Stimulated activated CD8-positive, alpha-beta memory T cell treated with anti-CD3 and anti-CD28 coated beads, Interleukin-7, amount 100 ng/mL, for 48 hours (primary cell): ENCODE measurements at places on chromosomes 4 and X.

DNA sequence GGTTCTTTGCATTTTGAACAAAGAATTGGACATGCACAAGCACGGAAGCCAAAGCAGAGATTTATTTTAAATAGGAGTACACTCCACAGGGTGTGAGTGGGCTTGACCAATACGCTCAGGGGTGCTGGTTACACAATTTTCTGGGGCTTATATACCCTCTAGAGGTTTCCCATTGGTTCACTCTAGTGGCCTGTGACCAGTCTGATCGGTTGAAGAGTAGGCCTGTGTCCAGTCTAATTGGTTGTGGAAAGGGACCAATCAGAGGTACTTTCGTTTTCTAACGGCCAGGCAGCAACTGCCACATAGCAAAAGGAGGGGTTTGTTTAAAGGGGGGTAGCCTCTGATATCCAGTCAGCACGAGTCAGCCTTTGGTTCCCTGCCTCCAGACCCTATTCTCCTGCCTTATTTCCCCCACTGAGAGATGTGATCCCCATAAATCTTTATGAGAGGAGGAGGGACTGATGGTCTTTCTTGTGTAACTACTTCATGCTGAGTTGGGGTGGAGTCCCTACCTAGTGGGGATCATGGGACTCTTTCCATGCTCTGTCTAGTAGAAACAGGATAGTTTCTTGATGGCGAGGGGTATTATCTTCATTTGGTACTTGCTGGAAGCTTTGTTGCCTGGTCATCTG, 11.3 kb upstream of the AREG start:
- DNase-seq: no peak

GRCh38 chr4:159706704-159707103, 603.8 kb downstream of the RAPGEF2 start:
- DNase-seq: no peak

DNA sequence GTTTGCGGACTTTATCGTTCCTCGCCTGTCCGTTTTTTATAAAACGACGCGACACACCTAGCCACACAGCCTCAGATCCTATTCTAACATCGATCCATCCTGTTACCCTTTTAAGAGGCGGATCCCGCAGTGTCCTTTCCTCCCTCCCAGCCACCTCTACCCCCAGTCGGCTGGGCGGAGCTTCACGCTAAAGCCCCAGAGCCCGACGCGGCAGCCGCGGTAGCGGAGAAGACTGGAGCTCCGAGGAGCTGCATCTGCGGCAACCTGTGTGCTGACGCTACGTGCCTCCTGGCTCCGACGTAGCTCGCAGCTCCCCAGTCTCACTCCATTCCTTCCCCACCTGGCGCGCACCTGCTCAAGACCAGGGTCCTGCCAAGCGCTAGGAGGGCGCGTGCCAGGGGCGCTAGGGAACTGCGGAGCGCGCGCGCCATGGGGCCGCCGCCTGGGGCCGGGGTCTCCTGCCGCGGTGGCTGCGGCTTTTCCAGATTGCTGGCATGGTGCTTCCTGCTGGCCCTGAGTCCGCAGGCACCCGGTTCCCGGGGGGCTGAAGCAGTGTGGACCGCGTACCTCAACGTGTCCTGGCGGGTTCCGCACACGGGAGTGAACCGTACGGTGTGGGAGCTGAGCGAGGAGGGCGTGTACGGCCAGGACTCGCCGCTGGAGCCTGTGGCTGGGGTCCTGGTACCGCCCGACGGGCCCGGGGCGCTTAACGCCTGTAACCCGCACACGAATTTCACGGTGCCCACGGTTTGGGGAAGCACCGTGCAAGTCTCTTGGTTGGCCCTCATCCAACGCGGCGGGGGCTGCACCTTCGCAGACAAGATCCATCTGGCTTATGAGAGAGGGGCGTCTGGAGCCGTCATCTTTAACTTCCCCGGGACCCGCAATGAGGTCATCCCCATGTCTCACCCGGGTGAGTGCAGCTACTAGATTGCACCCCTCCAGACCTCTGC, at the start of gene RNF128:
Gene RNF128, plus strand, starts transcription at position 217 of the 953 bp plus-strand sequence. Its CDS starts 213 bp downstream, at position 430.
- DNase-seq: no peak

DNA sequence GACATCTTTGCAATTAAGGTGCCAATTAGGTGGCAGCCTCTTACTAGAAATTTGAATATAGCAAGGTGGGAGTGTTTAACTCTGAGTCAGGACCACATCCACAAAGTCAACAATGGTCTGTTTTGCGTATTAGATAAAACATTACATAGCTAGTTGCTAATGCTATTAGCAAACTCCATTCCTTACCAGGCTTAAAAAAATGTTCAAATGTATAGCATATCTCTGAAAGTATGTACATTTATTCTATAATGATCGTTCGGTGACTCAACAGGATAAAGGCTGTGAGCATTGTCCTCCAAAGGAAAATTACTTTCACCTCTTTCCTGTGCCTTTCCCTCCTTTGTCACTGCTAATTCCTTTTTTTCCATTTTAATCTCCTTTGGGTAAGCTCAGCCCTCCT, 74.5 kb downstream of the SYTL5 start:
- DNase-seq: no peak

GRCh38 chr4:170875868-170876267, 786.1 kb upstream of the AADAT start:
- DNase-seq: no peak

GRCh38 chrX:139974471-139974870, 9.2 kb upstream of the CXorf66 start:
- DNase-seq: no peak

DNA sequence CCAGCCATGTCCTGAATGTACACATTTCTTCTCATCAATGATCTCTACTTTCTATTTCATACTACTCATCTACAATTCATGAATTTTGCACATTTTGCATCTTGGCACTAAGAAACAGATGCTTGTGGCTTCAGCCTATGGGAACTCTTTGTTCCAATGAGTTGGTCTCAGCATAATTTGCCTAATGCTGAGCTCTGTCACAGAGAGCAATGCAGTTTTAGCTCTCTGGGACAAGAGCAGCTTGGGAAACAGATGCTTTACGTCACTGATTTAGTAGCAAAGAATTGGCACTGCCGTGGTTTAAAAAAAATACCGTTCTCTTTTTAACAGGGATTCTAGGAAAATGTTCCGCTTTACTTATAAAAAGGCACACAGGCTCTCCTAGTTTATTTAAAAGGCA, 162.4 kb downstream of the WDFY3 start:
- DNase-seq: no peak

DNA sequence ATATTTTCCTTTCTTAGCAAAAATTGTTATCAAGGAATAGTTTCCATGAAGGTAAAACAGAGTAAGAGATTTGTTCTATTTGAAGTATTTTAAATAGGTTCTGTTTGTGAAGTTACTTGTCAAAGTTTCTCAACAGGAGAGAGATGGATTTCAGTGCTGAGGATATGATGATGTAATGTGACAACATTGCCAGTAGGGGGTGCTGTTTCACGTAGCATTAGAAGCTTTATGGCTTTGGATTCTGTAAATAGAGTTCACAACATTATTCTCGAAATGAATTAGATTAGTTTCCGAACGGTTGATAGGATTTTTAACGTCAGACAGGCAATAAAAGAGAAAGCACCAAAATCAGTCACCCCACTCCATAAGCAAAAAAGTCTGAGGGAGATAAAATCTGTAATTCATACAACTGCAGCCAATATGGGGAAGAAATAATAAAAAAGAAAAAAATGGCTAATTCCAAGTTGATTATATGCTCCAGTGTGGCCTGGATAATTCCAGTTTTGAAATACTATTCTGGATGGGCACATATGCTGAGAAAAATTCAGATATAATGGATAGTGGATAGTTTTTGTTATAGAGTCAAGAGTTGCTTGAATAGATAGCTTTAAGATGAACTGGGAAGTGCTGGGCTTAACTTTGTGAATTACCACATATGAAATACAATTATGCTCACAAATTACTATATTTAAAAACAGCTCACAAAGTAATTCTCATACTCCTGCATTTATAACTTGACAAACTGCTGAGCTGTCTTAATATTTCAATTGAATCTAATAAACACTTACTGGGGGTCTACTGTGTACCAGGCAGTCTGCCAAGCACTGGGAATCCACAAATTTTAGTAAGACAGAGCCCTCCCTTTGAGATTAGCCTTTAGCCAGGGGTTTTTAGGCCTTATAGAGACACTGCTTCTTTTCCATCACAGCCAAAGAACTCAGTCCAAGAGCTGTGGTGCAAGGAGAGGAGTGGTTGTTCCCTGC, 109.1 kb downstream of the GPAT3 start:
- no peak for DNase-seq

- DNase-seq: no peak
These were observed 4.9 kb downstream of the CCDC120 start for GRCh38 chrX:49063715-49064114.

DNA sequence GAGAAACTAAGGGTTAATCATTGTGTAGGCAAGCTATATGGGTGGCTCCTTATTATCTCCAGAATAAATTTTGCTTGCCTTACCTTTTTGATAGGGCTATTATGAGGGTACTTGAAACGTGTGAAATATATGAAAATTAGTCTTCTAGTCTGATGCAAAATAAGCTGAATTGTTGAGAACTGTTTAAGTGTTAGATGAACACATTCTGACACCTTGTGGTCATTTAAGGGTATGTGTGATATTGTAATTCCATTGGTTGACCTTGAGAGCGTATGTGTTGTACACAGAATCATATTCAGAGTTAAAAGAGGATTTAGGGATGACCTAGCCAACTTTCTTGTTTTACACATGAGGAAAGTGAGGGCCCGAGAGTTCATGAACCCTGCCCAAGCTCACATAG, 44.6 kb upstream of the LINC00632 start:
- DNase-seq: no peak

GRCh38 chr4:175951794-175952193, 113.8 kb upstream of the WDR17 start:
- DNase-seq: no peak

DNA sequence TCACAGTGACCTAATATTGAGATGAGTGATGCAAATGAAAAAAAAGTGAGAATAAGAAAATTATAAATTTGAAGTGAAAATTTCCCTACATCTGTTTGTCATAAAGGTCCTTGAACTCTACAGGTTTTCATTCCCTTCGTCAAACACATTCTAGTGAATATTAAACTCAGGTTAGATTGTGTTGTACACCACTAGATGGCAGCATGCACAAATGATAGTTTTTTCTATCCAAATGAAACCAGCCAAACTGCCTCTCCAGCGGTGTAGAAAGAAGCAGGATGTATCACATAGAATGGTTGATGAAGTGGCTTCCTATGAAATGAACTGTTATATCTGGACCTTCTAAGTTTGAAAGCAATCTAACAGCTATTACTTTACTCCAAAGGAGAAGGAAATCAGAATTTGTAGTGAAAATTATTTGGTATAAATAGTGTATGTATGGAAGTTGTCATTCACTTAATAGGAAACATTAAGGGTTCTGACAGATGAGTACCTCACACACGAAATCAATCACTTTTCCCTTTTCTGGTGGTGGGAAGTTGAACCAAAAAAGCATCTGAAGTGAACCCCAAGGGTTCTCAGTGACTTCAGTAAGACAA, 382.7 kb downstream of the UNC5C start:
- peak; percentile 13 for DNase-seq

DNA sequence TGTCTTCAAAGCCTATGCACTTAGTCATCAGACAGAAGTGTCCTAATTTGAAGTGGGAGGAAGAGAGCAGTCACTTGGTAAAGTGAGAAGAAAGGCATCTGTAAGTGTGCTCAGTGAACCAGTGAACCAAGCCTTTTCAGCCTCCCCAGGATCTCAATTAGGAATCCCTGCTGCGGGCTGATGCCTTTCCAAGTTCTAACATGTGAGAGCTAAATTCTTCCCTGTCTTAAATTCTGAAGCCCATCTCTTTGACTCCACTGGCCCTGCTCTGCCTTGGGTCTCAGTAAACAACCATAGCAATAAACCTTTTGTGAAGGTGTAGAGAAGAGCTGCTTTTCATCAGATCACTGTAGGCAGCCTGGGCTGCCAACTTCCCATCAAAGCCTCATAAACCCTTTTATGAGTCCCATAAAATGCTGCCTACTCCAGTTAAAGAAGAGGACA, 701.2 kb upstream of the LCORL start:
- DNase-seq: no peak

DNA sequence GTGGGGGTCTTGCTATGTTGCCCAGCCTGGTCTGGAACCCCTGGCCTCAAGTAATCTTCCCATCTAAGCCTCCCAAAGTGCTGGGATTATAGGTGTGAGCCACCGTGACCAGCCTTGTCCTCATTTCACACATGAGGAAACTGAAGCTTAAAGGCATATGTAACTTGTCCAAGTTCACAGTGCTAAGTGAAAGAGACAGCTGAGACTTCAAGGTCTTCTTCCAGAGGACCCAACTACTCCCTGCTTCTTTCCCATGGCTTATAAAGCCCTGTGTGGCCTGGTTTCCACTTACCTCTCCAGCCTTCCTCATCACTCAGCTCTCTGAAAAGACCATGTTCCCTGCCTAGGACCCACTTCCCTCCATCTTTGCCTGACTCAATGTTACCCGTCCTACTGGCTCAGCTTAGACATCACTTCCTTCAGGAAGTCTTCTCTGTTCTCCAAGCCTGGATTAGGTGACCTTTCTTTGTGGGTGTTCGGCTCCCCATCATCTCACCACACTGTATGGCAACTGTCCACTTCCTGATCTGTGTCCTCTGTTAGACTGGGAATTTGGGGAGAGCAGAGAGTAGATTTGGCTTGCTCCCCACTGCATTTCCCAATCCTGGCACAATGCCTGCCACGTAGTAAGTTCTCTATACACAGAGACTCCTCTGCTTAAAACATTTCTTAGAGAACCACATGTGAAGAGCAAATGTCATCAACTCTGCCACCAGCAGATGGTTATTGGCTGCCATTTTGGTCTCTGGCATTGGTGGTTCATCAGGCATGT, 30.4 kb upstream of the LAMP2 start:
- DNase-seq: no peak

DNA sequence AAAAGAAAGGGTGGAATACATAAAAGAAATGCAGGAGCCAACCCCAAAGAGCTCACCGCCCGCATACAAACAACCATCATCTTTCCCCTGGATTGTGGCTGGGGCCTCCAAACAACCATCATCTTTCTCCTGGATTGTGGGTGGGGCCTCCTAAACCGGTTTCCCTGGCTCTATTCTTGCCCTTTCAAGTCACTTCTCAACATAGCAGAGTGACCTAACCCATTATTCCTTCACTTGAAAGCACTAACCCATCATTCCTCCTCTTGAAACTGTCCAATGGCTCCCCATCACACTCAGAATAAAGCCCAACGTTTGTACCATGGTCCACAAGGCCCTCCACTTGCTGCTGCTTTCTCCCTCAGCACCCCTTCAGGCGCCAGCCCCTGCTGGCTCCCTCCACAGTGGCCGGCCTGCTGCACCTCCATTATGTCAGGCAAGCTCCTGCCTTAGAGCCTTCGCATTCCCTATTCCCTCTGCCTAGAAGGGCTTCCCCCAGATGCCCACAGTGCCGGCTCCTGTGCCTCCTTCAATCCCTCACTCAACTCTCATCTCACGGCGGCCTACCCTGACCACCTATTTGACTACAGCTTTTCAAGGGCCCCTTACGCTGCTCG, 24.1 kb downstream of the SMIM43 start:
- no peak for DNase-seq
